ENCODE measurements at places on chromosomes 6 and 20.

GRCh38 chr6:118985123-118985830 lies 50.3 kb upstream of the MCM9 start:
- no peak for DNase-seq

GRCh38 chr20:373171-373890 lies 7.2 kb upstream of the TRIB3 start:
- no peak for DNase-seq

DNA sequence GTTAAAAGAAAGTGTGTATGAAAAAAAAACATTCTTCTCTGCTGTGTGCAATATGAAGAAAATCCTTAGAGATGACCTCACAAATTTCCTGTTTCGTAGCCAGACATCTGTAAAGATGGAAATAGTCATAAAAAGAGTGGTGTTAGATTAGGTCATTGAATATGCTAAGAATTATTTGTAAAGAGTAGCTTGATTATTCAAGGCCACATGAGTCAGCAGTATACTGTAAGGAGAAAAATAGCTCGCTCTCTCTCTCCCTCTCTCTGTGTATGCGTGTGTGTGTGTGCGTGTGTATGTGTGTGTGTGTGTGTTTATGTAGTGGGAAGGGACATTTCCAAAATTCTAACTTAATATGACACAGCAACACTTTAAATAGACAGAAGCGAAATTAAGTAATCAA lies 78.8 kb downstream of the PTCHD4 start:
- no peak for DNase-seq

DNA sequence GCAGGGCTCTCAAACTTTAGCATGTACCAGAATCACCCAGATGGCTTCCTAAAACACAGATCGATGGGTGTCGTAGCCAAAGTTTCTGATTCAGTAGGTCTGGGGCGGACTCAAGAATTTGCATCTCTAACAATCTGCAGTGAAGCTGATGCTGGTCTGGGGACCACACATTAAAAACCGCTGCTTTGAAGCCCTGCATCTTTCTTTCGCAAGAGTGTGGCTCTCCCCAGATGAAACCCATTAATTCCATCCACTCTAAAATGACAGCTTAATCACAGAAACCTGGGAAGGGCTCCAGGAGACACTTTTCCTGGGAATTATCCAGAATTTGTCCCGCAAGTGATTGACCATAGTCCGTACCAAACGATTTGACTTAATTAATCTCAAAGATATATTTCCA lies 319.8 kb upstream of the PLCB4 start:
- no peak for DNase-seq

DNA sequence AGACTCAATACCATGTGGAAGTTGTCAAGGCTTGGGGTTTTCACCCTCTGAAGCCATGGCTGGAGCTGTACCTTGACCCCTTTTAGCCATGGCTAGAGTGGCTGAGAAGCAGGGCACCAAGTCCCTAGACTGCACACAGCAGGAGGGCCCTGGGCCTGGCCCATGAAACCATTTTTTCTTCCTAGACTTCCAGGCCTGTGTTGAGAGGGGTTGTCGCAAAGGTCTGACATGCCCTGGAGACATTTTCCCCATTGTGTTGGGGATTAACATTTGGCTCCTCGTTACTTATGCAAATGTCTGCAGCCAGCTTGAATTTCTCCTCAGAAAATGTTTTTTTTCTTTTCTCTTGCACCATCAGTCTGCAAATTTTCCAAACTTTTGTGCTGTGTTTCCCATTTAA lies 196.4 kb downstream of the SLC16A10 start:
- DNase-seq, result no peak

GRCh38 chr20:42530855-42531448 lies 658.8 kb downstream of the PTPRT start:
- DNase-seq, result no peak

DNA sequence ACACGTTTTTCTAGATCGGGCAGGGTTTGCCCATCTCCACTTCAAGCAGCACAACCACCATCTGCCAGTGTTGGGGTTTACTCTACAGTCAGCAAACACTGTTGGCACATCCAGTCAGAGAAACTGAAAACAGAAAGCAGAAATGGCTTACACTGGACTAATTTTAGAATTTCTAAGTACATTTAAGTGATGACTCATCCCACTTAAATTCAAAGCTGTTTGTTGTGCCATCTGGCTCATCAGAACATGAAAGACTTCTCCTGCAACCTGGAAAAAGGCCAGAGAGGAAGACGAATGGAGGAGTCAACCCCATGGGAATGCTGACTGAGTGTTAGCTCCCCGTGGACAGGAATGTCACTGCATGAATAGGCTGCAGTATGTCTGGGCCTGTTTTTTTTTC lies 21.8 kb downstream of the FAM209B start:
- no peak for DNase-seq

DNA sequence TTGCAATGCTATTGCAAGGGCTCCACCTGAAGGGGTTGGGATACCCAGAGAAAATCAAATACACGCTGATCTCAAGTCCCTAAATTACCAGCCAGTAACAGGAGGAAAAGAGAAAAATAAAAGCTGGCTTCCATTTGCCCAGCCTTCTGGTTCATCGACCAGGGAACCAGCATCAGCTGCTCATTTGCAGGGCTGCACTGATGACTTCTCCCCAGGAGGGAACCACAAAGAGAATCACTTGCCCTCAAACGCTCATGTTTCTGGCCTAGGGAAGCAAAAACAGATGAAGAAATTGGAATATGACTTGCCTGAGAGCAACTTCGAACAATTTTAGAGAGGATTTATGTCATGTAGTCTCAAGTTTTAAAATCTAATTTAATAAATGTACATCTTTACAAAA lies 119.7 kb downstream of the SH3BGRL2 start:
- no peak for DNase-seq

DNA sequence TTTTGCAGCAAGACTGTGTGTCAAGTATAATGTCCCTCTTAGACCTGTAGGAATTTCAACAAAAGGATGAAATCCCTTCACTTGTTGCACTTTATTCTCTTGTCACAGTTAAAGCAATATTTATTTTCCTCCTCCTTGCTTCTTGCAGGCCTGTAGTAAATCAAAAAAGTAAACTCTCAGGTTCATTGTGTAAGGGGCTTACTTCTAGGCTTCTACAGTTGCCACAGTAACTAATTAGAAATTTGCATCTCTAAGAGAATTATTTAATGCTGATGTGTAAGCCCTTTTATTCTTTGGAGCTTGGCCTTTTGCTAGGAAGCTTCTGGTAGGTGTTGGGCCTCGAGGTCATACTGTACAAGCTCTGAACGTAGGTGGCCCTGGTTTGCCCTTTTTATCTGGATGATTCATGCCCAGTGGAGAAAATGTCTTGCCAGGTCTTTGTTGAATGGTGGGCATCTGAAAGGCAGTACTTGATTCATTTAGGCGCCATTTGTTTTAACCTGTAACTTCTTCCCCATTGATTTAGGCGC lies 47.4 kb upstream of the OLIG3 start:
- no peak for DNase-seq

GRCh38 chr6:5208057-5208456 lies 52.7 kb downstream of the LYRM4 start:
- DNase-seq, result no peak

DNA sequence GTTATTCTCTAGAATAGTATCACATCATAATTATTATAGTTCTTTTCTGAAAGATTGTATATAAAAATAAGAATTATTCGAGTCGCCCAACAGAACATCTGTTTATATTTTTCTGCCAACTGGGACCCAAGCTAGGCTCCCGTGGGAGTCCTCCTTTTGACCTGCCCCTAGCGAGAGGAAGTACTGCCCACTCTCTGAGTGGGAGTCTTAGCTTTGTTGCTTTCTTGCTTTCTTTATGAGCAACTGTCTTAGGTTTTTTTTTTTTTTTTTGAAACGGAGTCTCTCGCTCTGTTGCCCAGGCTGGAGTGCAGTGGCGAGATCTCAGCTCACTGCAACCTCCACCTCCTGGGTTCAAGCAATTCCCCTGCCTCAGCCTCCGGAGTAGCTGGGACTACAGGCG lies 202.0 kb upstream of the ZNF184 start:
- no peak for DNase-seq

- peak; percentile 45 for DNase-seq
Measured at GRCh38 chr6:44052419-44053023, 74.7 kb downstream of the MRPL14 start.

- no peak for DNase-seq
Measured at GRCh38 chr6:85641522-85641896, 1.2 kb downstream of the SYNCRIP start.

DNA sequence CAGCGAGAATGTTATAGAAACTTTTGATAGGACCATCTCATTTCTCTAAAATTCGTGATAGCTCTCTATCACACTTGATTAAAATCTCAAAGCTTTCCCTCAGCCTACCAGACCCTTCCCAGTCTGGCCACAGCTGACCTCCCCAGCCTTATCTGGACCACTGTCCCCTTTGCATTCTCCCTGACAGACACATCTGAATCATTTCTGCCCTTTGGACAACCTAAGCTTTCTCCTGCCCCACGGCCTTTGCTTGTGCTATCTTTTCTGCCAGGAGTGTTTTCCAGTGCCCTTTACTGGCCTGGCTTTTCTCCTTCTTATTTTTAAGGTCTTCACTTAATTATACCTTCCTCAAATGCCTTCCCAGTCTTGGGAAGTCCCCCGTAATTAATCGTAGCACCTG lies 136.0 kb upstream of the RNF24 start:
- DNase-seq, result no peak
